ENCODE measurements at places on chromosomes 4 and X.

DNA sequence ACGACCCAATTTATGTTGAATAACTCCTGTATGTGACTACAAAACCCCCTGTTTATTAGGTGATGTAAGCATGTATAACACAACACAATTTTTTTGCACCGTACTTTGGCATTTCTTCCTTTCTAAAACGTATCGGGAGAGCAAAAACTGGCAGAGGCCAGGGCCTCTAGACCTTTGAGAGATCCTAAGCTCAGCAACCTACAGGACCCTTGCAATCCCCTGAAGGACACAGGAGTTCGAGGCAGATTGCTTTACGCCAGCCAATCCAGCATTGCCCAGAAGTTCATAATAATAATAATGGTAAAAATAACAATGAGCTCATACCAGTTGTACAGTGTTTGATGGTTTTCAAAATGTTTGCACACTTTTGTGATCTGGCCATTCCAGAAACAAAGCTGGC lies 7.7 kb downstream of the NKX3-2 start:
- no peak for DNase-seq

DNA sequence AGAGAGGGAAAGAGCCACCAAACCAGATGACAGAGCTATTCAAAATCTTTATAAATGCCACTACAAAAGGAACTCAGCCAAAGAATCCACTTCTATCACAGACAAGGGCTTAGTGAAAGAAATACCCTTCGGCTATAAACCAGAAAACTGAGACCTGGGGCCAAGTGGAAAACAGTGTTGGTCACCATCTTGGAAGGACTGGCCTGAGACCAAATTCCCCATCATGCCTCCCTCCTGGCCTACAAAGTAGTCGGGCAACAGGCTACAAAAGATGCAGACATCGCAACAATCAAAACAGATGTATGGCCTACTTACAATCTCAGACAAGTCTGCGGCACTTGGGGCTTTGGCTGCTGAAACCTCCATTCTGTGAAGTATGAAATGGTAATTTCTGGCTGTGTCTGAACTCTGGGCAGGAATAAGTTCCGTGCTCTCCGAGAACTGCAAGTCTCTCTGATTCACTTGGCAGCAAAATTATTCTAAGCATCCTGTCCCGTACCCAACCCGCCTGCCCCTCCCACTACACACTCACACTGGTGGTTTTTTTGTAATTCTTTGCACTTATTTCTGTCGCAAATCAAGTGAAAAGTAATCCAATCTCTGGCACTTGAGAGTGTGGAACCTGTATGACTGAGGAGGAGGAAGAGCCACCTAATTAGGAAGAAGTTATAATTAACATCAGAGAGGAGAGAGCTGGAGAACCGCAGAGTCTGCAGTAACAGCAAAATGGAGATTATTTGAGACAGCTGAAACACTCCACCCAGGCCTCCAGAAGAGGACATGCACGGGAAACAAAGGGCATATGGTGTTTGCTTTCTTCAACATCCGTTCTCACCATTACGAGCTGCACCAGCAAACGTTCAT lies 87.8 kb downstream of the SH3KBP1 start:
- DNase-seq: no peak

- DNase-seq: no peak
Observed at GRCh38 chr4:7815981-7816380, 123.7 kb downstream of the AFAP1 start.

- no peak for DNase-seq
Observed at GRCh38 chr4:170420255-170420693, 330.5 kb upstream of the AADAT start.

DNA sequence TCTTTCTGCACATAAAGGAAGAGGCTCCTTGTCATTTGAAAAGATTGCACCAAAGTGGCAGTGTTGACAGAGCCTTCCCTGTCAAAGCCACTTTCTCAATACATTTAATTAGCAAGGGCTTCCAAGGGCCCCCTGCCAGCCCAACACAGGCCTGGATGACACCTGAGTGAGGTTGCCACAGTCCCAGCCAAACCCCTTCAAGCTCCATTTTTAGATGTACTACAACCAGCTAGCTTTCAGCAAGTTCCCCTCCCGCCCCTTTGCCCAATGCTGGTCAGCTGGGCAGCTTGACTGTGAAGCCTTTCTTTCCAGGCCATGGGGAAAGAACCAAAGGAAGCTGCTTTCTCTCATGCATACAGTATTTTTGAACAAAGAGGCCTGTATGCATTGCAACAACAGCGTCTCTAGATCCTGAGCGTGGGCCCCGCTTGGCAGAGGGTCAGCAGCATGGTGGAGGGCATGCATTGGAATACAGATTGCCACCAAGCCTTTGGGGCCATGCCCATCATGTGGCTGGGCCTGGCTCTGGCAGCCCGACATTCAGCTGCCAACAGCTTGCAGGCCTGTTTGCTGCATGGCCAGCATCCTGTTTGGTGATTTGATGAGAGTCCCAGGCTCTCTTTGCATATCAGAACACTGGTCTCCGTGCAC lies 261.1 kb upstream of the GATB start:
- no peak for DNase-seq

GRCh38 chrX:124680287-124680686 lies 333.9 kb downstream of the SH2D1A start:
- no peak for DNase-seq

DNA sequence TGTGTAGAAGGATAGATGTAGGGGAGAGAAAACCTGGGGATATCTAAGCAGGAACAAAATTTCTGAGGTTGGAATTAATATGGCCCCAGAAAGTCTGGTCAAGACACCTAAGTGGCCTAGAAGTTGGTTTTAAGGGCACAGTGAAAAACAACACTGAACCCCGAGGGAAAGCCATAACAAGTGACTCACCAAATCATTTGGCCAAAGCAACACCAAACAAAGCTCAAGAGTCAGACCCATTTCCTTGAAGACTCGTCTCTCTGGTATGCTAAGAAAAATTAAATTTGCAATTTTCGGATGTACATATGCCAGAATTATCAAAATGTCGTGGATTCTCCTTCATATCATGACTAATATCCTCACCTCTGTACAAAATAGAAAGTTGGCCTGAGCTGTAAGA lies 162.9 kb downstream of the SMIM20 start:
- DNase-seq: no peak

- DNase-seq: no peak
Observed at GRCh38 chr4:102114118-102114630, 231.1 kb downstream of the SLC39A8 start.

GRCh38 chr4:119261986-119262385 lies 49.5 kb downstream of the USP53 start:
- no peak for DNase-seq

DNA sequence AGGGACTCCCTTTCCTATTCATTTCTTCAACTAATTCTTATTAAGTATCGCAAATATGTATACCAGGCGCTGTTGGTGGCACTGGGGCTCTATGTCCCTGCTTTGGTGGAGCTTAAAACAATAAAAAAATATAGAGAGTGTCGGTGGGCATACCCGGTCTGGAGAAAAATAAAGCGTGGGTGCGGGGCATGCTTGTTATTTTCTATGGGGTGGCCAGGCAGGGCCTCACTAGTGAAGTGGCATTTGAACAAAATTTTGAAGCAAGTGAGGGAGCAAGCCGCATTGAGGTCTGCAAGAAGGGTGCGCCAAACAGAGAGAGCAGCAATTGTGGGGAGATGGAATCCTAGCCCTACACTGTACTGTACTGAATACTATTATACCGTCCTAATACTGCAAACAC lies 565 bp upstream of the IDS start:
- no peak for DNase-seq

GRCh38 chr4:83819582-83819981 lies 283.7 kb downstream of the GPAT3 start:
- DNase-seq: no peak

DNA sequence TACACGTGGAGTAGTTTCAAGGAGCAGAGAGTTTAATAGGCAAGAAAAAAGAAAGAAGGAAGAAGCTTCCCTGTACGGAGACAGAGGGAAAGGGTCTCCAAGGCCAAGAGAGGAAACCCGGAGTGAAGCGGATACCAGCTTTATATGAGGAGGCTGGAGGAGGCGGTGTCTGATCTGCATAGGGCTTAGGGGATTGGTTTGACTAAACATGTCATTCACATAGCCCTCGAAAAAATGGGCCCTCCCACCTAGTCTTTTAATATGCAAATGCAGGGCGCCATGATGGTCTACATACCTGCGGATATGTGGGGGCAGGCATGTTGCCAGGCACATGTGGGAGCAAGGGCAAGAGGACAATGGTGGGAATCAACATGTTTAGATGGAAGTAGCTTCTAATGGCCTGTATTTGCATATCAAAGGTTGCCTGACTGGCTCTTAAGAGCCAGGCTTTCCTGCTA lies 103.1 kb upstream of the UGT8 start:
- DNase-seq: no peak

- no peak for DNase-seq
Observed at GRCh38 chrX:40558590-40558989, 22.2 kb upstream of the ATP6AP2 start.

DNA sequence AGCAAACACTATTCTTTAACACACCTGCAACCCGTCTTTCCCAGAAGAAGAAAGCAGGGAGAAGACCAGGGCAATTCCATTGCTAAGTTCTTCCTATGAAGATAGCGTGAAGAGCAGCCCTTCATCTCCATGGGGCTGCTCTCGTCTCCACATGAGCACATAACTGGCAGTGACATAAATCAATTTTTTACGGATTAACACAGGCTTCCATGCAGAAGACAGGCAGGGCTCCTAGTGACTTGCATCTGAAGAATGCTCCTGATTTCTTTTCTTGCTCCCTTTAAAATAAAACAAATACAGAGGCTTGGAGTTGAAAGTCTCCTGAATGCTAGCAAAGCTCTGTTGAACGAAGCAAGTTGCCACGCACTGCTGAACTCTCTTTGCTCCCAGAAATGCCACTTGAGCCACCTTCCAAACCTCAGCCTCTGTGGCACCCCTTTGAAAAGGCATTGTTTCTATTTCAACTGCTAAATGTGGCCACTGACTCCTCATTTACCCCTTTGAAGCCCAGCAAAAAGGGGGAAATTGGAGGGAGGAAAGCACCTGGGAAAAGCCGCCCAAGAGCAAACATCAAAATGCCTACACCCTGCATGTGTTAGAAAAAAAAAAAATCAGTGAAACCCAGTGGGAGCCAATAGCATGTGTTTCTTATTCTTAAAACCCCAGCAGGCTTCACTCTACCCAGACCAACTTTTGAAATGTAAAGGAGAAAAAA lies 383.7 kb downstream of the IDS start:
- DNase-seq: no peak

- DNase-seq: no peak
Observed at GRCh38 chr4:36163198-36163597, 81.1 kb downstream of the ARAP2 start.

GRCh38 chr4:78018271-78019049 lies 38.7 kb upstream of the FRAS1 start:
- DNase-seq: no peak

GRCh38 chr4:143531788-143532491 lies 18.4 kb downstream of the SMARCA5 start:
- DNase-seq: no peak

GRCh38 chr4:89248879-89249281 lies 58.7 kb downstream of the GPRIN3 start:
- peak; percentile 41 for DNase-seq

GRCh38 chr4:176999935-177000543 lies 207.3 kb upstream of the VEGFC start:
- no peak for DNase-seq

DNA sequence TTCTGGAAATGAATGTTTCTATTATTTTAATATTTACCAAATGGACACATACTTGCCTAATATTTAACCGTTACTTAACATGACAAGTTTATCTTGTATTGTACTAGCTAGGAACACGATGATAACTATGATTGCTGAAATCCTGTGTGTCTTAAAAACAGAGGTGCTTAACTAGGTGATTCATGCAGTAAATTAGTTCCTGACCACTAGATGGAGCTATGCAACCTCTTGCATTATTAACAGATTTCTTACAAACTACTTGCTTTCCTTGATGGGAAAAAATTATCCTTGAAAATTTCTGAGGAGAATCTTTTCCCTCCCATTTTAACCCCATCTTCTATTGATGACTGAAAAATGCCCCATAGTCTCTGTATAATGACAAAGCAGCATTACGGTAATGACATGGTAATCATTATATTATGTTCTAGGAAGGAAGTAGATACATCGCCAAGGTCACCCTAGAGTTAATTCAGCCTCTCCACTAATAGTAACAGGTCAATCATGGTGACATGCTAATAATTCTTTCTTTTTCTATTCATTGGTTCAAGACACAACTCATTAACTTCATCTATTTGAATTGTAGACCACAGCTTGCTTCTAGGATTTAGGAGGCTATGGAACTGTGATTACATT lies 844.2 kb downstream of the RAPGEF2 start:
- no peak for DNase-seq

DNA sequence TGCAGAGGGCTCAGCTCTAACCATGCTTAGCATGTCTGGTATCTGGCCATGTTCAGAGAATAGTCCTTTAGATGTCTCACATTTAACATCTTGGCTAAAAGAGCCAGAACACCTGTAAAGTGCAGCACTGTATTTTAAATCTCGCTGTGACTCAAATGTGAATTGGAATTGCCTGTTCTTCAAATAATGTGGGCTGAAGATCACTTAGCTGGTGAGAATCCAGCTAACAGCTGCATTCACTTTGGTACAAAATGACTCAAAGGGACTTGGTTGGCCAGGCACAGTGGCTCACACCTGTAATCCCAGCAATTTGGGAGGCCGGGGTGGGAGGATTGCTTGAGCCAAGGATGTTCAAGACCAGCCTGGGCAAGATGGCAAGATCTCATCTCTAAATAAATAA lies 63.5 kb upstream of the PLAC8 start:
- DNase-seq: no peak

- DNase-seq: no peak
Observed at GRCh38 chr4:39030725-39031124, 1.5 kb downstream of the TMEM156 start.

- no peak for DNase-seq
Observed at GRCh38 chr4:108166038-108166437, 2.7 kb downstream of the LEF1 start.

DNA sequence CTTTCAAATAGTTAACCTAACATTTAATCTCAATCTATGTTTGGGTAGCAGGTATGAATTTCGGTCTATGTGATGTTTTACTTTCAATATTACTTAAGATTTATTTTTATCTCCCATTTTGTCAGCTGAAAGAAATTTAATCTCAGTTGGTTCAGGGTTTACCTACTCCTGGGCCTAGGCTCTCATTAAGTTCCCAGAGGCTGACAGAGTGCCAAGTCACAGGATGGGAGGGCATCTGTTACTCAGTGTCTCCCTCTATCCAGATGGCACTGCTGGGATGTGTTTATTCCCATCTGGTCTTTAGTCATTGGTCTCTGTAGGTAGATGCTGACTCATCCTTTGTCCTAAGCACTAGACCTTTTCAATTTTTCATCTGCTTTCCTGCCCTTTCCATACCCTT lies 129.4 kb upstream of the ARSJ start:
- DNase-seq: no peak
